Keratinocyte (primary cell): ENCODE measurements at places on chromosomes 7 and 10. TPM values are rescaled to one million over a fixed set of nuclear protein-coding genes. Genes with fewer than 3 reads are reported as not detected.

The RRP12 gene
- 11.1 to 17.5 TPM (median 14.8 TPM) in 3 replicates for polyA plus RNA-seq

GRCh38 chr10:3292636-3293035 lies 120.1 kb upstream of the PITRM1 start:
- no peak for DNase-seq

DNA sequence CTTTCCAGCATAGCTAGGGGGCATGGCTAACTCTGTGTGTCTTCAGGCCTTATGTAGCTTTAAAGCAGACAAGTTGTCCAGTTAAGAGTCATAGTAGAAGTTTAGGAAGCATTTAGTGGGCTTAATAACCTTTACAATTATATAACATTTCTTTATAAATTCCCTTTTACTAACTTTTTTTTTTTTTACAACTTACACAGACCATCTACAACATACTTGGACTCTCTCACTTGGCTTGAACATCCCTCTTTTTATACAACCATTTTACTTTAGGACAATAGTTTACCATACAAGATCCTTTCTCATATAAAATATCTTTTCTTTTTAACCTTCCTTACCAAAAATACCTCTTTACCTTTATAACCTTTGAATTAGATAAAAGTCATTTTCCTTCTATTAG lies 26.3 kb downstream of the SP4 start:
- DNase-seq: no peak

DNA sequence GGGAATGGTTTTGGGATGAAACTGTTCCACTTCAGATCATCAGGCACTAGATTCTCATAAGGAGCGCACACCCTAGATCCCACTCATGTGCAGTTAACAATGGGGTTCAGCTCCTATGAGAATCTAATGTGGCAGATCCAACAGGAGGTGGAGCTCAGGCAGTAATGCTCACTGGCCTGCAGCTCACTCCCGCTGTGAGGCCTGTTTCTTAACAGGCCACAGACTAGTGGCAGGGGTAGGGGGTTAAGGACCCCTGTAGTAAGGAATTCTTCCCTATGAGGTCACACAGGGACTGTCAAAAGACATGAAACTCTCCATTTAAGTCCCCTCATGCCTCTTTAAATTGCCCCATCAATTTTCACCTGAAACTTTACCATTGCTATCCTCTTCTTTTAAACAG lies 8.0 kb downstream of the HGF start:
- DNase-seq: no peak

GRCh38 chr7:134073276-134073675 lies 53.9 kb upstream of the LRGUK start:
- no peak for DNase-seq
